ENCODE measurements at places on chromosomes 5 and 9.

GRCh38 chr5:156473269-156473908 lies 146.4 kb downstream of the SGCD start:
- DNase-seq: no peak

GRCh38 chr9:86200599-86201162 lies 58.8 kb downstream of the C9orf153 start:
- no peak for DNase-seq

- peak; percentile 79 for DNase-seq
Measured at GRCh38 chr9:127899128-127899943, at the start of gene ST6GALNAC6. TSS of gene ST6GALNAC6 (minus strand) at chr9:127899603. CDS start at chr9:127897981, 1,622 bp downstream.

DNA sequence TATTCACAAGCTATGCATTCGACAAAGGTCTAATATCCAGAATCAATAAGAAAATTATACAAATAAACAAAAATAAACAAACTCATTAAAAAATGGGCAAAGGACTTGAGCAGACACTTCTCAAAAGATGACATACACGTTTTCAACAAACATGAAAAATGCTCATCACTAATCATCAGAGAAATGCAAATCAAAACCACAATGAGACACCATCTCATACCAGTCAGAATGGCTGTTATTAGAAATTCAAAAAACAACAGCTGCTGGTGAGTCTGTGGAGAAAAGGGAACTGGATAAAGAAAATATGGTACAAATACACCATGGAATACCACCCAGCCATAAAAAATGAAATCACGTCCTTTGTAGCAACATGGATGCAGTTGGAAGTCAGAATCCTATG lies 45.1 kb upstream of the PUM3 start:
- no peak for DNase-seq

DNA sequence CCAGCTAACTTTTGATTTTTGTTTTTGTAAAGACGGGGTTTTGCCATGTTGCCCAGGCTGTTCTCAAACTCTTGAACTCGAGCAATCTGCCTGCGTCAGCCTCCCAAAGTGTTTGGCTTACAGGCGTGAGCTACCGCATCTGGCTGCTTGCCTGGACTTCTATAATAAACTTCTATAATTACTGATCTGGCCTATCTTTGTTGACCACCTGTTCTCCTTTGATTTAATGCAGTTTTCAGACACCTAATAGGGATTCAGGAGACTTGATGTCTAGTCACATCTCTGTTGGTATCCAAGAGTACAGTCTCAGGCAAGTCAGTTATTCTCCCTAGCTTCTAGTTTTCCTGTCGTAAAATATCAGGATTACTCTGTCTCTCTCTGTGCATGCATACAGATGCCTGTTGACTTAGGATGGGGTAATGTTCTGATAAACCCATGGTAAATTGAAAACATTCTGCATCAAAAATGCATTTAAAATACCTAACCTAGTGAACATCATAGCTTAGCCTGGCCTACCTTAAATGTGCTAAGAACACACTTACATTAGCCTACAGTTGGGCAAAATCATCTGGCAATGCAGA lies 51.5 kb upstream of the NR3C1 start:
- no peak for DNase-seq

GRCh38 chr5:62375627-62376026 lies 28.1 kb downstream of the DIMT1 start:
- DNase-seq: no peak

- no peak for DNase-seq
Measured at GRCh38 chr5:150622157-150622556, 18.3 kb upstream of the SYNPO start.

DNA sequence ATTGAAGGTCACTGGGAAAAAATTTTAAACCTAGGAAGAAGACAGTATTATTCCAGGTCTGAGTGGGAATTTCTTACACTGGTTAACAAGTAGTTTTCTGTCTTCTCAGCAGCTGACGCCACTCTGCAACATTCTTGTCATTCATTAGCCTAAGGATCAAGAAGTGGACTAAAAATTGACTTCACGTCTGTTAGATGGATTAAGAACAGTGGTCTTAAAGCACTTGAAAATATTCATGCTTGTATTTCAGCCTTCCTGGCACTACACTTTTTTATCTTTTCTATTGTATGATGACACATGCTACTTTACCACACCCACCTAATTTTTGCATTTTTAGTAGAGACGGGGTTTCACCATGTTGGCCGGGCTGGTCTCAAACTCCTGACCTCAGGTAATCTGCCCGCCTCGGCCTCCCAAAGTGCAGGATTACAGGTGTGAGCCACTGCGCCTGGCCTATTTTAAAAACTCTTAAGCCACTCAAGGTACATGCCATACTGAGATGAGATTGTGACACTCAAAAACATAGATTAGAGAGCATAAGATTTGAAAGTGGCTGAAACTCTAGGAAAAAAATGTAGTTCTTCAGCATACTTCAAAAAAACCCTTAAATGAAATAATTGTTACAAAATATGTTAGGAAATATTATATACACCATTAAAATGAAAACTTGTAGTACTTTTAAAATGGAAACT lies 8.4 kb downstream of the MATR3 start:
- DNase-seq: no peak

DNA sequence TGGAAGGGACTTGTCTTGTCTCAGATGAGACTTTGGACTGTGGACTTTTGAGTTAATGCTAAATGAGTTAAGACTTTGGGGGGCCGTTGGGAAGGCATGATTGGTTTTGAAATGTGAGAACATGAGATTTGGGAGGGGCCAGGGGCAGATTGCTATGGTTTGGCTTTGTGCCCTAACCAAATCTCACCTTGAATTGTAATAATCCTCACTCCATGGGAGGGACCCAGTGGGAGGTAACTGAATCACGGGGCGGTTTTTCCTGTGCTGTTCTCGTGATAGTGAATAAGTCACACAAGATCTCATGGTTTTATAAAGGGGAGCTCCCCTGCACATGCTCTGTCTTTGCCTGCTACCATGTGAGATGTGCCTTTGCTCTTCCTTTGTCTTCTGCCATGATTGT lies 72.1 kb downstream of the RAI14 start:
- no peak for DNase-seq

DNA sequence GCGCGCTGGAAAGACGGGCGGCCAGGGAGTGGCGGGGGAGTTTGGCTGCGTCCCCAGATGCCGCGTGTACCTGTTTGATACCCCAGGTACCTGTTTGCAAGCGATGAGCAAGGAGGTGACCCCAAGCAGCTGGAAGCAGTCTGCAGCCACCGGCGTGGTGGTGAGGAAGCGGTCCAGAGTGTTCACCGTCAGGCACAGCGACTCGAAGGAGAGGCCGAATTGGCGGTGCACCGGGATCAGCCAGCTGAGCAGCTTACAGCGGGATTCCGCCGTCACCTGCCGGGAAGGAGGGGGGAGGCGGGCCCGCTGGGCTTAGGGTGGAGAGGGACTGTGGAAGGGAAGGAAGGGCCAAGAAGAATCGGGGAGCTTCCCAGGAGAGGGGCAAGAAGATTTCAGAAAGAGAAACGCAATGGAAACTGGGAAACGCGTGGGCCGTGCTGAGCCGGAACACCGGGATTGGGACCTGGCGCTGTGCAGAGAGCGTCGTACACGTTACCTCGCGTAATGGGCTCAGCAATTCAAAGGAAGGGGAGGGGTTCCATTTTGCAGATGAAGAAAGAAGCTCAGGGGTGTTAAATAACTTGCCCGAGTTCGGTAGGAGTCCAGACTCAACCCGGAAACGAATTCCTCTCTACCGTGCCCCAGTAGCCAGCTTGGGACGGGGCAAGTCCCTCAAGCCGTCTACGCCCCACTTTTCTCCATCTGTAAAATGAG lies 980 bp downstream of the CCNO start:
- DNase-seq: no peak

GRCh38 chr5:103587185-103587748 lies 24.7 kb upstream of the NUDT12 start:
- DNase-seq: no peak

DNA sequence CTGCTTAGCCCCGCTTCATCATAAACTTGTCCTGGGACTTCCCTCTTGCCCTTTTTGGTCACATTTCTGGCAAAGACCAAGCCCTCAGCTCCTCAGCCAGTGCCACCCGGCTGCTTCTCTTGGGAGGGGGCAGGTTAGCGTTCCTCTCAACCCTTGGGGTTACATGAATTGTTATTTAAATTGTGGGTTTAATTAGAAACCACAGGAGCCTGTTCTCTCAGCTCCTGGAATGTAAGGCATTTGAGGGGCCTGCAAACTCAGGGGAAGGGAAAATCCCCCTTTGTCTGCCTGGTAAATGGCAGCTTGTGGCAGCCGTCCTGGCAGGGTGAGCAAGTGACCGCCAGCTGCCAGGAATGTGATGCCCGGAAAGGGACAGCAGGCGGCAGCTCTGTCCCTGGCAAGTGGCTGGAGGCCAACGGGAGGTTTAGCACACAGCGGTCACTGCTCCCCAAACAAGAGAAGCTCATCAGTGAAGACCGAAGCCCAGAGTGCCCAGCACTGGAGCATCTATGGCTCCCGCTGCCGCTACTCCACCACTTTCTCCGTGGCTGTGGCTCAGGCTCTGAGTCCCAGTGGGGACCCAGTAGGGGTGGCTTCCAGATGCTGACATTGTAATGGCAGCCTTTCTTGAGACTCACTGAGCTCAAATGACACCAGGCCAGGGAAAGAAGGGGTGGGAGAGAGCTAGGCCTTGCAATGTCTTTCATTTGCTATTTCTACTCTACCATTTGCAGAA lies 51.7 kb downstream of the SHB start:
- DNase-seq: no peak

DNA sequence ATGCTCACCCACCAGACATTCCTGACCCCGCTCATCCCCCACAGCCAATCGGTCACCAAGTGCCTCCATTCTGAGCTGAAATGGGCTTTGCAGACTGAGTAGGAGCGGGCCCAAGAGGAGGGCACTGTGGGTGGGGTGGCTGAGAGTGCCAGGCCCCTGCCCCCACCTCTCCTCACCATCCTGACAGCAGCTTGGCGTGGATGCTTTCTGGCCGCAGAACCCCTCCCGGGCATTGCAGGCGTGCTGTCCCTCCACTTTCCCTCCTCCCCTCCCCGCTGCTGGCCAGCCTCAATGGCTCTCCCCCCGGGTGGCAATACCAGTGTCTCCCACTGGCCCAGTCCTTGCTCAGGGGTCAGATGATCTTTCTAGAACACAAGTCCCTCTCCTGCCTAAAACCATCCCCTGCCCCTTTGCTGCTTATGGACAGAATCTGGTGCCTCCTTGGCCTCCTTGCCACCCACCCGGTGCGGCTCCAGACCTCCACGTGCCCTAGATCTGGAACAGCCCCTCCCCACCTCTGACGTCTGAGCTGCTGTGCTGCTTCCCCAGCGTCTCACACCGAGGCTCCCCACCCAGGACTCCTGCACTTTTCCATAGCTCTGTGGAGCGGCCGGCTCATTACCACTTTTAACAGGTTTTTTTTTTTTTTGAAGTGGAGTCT lies 6.1 kb downstream of the FLT4 start:
- DNase-seq: no peak

DNA sequence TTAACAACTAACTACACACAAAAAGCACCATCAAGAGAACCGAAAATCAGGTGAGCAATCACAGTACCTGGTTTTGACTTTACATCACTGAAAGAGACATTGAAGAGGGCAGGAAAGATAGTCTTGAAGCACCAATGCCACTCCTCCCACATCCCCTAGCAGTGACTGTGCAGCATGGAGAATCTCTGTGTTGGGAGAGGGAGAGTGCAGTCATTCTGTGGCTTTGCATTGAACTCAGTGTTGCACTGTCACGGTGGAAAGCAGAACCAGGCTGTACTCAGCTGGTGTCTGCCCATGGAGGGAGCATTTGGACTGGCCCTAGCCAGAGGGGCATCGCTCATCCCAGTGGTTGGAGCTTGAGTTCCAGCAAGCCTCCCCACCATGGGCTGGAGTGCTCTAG lies 40.4 kb downstream of the C5 start:
- DNase-seq: no peak

DNA sequence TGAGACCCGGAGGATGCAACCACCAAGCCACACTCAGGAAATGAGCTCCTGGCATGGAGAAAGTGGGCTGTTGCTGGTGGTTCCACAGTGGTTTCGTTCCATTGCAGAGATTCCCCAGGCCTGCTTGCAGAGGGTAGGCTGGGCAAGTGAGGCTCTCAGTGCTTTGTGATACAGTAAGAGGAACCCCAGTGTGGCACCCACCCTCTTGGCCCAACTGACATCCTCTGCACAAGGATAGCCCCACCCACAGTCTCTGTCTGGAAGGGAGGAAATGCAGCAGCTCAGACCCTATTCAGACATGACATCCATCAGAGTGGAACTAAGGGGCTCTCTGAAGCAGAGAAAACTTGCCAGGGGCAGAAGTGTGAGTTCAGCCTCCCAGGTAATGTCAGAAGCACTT lies 69.6 kb upstream of the FSTL4 start:
- no peak for DNase-seq

DNA sequence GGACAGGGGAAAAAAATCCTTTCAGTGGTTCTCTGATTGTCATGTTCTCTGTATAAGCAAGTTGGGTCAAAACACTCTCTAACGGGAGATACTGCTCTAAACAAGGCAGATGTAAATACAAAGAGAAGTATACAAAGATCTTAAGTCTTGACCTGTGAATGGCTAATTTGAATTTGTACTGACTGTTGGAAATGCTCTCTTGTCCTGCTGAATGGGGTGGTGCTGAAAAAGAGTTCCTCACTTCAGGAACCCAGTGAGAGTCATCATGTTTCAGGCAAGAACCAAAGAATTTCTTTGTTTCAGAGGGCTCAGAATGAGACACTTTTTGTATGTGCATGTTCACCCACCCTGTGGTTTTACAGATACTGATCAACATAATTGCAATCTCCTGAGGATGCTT lies 461.0 kb downstream of the NR2F1-AS1 start:
- no peak for DNase-seq

DNA sequence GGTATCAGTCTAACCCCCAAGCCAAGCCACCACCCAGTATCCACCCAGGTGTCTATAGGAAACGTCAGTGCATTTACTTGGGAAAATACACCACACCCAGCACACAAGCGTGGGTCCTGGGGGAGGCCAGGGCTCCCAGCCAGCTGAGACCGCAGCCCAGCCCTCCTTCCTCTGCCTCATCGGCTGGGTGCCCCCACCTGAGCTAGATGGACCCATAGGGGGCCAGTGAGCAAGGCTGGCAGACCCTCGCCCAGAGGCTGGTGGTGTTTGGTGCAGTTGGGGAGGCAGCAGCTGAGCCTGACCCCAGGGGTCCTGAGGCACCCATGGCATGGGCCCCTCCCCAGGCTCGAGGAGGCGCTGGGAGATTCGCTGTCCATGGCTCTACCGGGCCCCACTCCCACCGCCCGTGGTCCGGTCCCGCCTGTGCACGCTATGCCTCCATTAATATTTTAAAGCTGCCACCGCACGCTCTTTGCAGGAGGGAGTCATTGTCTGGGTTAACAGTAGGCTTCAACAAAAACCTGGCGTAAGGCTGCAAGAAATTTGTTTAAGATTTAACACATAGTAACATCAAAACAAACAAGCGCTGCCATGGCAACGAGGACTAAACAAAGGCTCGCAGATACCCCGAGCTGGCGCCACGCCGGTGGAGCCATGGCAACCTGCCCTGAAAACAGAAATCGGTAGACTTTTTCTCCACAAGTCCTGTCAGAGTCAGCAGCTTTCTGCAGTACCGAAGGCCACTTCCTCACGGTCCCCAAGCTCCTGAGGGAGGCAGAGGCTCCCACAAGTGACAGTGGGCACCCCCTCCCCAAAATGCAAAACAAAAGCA lies 20.6 kb downstream of the TPPP start:
- DNase-seq: no peak

- no peak for DNase-seq
Measured at GRCh38 chr5:136042665-136043121, 13.9 kb downstream of the TGFBI start.
